ENCODE measurements at places on chromosomes 4 and X.
A peak's percentile ranks its signal among the peaks of the same experiment; 100 is the strongest.

- peak; percentile 65 for DNase-seq
Measured at GRCh38 chr4:41346306-41347061, 89.8 kb downstream of the UCHL1 start.

GRCh38 chr4:112288455-112288854, 2.8 kb upstream of the TIFA start:
- no peak for DNase-seq

DNA sequence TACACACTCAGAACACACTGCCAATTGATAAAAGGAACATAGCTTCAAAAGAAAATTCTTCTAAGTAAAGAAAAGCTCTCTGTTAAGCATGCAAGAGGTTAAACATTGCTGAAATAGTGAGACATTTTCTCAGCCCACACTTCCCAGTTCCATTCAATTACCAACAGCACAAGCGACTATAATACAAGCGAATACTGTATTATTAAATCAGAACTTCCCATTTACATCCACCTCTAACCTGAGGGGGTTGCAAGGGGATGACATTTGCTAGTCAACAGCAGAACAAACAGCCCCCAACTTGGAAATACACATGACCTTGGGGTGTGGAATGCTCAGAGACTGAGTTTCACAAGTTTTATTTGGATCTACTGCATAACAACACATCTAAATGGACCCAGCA, 1.1 kb downstream of the FSTL5 start:
- no peak for DNase-seq

- DNase-seq, result no peak
Measured at GRCh38 chr4:26076896-26077295, 162.9 kb downstream of the SMIM20 start.

- DNase-seq, result no peak
Measured at GRCh38 chrX:153061732-153062131, 5.5 kb downstream of the PNMA3 start.

DNA sequence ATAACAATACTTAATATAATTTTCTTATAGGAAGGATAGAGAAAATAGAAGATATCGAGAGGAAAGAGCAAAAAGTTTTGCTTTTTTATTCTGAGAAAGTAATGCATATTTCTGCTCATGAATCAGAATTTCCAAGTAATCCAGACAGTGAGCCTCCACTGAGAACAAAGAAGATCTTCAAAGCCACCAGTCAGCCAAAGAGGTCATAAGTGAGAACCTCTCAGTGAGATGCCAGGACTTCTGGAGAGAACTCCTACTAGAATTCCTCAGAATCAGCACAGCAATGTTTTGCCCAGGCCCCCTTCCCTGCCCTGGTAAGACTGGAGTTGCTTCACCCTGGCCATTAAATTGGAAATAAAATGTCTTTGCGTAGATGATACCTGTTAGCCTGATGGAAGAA, 254.4 kb upstream of the FAT4 start:
- DNase-seq, result no peak

- no peak for DNase-seq
Measured at GRCh38 chr4:16505267-16505666, 279.0 kb upstream of the TAPT1 start.

DNA sequence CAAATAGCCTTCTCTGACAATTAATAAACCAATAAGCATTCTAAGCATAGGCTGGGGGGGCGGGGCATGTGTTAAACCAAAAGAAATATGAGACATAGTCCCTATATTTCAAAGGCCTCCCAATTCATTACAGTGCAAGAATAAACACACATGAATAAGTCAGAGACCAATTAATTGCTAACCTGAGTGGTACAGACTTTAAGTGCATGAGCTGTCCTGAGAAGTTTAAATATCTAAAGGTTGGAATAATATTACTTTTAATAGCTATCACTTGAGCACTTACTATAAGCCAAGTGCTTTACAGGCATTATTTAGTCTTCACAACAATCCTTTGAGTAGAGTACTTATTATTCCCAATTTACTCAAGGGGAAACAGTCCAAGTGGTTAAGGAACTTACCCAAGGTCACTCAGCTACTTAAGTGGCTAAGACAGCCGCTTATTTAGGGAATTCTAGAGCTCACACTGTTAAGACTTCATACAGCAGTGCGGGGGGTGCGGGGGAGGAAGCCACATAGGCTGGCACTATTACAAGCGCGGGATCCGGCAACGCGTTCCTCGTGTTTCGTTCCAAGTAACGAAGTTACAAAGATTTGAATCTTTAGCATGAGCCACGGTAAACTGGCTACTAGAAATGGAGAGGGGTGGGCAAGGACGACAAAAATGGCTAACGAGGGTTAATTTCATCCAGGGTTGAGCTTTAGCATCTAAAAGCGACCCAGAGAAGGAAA, 1.4 kb downstream of the THOC2 start:
- DNase-seq, result no peak

- no peak for DNase-seq
Measured at GRCh38 chrX:73390628-73391567, 56.0 kb upstream of the CDX4 start.
